ENCODE measurements at places on chromosomes 16 and 17.

GRCh38 chr17:83181991-83182619 is 102.7 kb downstream of the METRNL start:
- DNase-seq, result no peak

GRCh38 chr16:1635070-1635469 is 22.9 kb downstream of the CRAMP1 start:
- no peak for DNase-seq

DNA sequence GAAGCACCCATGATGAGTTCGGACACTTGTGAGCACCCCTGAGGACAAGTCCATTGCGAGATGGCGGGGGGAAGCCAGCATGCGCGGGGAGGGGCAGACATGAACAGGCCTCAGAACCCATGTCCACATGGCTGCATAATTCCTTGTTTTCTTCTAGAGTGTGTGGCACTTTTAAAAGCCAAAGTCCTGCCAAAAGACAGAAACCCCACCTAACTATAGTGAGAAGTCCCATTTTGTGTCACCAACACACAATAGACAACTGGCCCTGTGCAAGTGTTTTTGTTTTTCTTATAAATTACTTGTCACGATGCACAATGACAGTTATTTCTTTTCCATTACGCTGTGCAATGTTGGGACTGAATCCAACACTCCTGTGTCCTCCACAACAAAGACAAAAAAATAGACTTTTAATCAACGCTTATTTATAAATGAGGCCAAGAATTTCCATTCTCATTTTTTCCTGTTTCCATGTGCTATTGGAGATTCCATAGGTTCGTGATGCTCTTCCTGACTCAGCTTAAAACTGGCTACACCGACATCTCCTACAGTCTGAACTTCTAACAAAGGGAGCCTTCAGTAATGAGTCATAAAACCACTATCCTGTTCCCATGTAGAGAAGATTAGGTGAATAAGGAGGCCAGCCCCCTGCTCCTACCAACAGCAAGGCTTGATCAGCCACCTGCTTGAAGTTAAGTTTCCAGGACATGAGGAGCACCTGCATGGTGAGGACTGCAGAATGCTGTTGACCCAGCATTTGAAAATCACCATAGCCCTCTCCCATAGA is 98.9 kb downstream of the ZNF423 start:
- no peak for DNase-seq

- no peak for DNase-seq
Measured at GRCh38 chr16:50617646-50618184, 63.4 kb downstream of the SNX20 start.

- DNase-seq, result no peak
Measured at GRCh38 chr17:77217566-77217965, 76.8 kb downstream of the SEC14L1 start.

- DNase-seq, result no peak
Measured at GRCh38 chr16:2235695-2236336, 428 bp upstream of the DNASE1L2 start.

- DNase-seq, result no peak
Measured at GRCh38 chr17:81037798-81038733, 3.1 kb downstream of the BAIAP2 start.

DNA sequence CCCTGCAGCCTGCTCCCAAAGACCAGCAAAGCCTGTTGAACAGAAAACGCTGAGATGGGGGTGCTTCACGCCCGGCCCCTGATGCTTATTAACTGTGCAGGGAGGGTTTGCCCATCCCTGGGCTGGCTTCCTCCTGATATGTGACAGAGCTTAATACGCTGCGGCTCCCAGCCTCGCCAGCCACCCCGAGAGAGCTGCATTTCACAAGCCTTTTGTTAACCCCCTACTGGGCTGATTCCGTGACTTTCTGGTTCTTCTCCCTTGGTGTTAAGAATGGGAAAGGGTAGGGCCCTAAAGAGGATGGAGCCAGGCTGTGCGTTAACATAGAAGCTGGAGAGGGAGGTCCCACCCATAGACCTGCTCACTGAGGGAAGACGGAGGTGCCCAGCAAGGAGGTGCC is 211.8 kb downstream of the ENGASE start:
- no peak for DNase-seq

- no peak for DNase-seq
Measured at GRCh38 chr16:76576526-76576925, 299.3 kb downstream of the CNTNAP4 start.

- DNase-seq, result no peak
Measured at GRCh38 chr17:17722906-17723353, 41.7 kb downstream of the RAI1 start.

GRCh38 chr17:15007147-15007553 is 258.0 kb downstream of the PMP22 start:
- no peak for DNase-seq

- DNase-seq, result no peak
Measured at GRCh38 chr17:66357037-66357436, 54.6 kb downstream of the PRKCA start.

- peak; percentile 44 for DNase-seq
Measured at GRCh38 chr16:3171855-3172593, 16.0 kb upstream of the OR1F1 start.

DNA sequence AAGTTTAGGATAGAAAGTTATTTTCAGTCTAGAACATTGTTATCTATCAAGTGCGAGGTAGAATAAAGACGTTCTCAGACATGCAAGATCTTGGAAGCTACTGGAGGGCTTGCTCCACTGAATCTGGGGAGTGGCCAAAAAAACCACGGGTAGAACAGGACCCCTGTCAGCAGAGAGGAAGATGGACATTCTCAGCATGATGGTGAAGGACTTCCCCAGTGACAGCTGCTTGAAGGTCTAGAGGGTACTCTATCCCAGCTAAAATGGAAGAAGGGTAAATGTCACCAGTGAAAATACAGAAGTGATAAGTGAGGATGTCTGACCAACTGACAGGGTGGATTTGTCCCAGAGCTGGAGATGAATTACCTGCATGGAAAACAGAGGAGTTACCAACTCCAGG is 10.1 kb downstream of the TNFRSF13B start:
- no peak for DNase-seq

- DNase-seq, result peak; percentile 64
Measured at GRCh38 chr16:57619606-57620334, 8.7 kb upstream of the ADGRG1 start.

DNA sequence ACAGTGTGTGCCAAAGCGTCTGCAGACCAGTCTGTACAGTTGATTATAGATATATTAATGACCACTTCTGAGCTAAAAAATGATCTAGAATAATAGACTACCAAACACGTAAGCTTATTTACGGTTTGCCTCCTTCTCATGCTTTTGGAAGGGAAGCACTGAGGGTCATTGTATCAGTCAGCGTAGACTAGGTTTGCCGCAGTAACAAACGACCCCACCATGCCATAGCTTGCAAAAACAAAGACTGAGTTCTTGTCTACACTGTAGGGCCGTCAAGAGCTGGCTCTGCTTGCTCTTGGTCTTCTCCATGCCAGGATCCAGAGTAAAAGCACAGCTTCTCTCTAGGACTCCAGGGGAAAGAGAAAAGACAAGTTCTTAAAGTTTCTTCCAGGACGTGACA is 680.7 kb downstream of the MAF start:
- DNase-seq, result no peak

DNA sequence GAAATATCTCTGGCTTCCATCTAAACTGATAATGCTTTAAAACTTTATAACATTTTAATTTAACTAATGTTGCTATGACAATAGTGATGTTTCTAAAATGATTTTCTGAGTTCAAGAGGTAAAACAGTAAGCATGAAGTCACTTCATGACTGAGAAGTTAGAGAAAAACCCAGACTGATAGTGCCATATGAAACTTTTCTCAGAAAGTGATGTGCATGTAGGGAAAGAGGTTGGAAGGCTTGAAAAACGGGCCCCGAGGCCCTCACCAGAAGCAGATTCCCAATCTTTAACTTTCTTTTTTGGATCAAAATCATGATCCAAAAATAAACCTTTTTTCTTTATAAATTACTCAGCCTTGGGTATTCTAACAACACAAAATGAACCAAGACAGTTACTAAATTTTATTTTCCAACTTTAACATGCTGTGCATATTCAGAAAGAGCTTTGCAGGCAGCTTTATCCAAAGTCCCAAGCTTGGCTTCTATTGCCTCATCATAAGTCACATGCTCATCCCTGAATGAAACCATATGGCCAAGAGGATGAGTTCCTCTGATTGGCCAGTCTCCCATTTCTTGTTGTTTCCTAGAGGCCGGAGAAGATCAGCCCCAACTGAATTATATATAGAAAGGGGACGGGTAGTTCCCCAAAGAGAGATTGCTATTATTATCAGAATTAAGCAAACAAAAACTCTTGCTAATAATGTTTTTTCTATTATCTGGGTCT is 357.6 kb upstream of the SALL1 start:
- no peak for DNase-seq

DNA sequence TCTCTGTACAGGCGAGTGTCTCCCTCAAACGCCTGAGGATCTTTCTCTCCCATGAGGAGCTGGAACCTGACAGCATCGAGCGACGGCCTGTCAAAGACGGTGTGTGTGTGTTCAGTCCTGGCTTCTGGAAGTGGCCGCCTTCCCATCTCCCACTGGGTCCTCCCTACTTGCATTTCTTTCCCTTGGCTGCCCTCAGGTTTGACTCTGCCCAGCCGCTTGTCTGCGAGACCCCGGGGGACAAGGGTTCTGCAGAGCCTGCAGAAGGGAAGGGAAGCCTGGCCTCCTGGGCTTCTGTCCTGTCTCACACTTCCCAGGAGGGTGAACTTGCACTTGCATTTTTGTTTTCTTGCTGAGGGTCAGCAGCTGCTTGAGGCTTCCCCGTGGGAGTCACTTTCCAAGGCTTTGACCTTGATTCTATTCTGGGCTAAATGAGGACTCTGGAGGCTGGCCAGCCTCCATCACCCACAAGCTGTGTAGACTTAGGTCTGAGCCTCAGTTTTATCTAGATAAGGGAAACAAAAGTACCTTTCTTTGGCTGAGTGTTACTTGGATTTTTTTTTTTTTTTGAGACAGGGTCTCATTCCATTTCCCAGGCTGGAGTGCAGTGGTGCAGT is 122.3 kb downstream of the ABCC1 start:
- DNase-seq, result no peak

DNA sequence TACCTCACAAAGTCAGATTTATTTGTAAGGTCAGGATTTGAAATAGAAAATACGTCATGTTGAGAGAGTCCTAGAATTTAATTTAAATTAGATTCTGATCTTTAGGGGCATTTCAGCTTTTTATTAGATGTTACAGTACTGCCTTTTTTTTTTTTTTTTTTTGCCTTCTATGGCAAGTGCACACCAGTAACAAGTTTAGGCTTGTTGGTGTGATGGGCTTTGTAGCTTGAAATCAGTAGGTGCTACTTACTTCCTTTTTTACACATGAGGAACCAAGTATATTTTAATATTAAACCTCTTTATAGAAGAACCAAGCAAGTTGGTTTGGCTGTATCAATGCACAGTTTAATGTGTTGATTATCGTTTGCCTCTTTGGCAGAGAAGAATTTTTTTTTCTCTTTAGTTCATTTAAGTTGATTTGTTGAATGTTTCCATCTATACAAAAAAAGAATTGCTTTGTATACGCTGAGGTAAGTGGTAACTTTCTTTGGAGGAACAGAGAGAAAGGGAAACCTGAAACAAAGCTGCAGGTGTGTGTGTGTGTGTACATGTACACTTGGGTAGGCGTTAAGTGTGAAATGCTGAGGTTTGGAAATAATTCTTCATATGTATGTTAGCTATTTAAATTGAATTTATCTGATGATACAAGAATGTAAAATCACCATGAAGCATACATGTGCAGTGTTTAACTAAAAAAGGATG is 15.7 kb downstream of the RBL2 start:
- DNase-seq, result peak; percentile 36

- no peak for DNase-seq
Measured at GRCh38 chr17:41647038-41647813, 22.9 kb upstream of the KRT17 start.

DNA sequence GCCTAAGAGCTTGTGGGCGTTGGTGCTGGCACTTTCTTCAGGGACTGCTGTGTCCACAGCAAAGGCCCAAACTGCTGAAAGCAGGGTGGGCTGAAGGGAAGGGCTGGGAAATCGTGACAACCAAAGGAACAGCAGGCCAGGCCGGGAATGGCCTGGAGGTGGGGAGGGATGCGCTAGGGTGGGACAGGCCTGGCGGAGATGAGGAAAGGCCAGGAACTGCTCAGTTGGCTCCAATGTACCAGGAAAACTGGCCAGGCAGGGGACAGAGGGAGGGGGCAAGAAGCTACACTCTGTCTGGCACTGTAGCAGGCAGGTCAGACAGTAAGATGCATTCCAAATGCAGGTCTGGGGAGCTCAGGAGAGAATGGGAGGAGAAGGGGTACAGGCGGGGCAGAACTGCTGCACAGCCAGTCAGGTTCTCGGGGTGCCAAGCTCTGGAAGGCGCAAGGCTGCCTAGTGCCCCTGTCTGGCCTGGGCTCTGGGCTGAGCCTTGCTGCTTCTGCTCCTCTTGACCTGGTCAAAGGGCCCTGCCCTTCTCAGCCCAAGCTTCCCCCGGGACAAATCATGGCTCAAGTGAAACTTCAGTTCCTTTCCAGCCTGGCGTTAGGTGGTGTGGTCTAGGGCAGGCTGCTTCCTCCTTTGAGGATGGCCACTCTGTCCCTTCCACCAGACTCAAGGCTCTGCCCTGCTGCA is 7.3 kb downstream of the PNMT start:
- no peak for DNase-seq

DNA sequence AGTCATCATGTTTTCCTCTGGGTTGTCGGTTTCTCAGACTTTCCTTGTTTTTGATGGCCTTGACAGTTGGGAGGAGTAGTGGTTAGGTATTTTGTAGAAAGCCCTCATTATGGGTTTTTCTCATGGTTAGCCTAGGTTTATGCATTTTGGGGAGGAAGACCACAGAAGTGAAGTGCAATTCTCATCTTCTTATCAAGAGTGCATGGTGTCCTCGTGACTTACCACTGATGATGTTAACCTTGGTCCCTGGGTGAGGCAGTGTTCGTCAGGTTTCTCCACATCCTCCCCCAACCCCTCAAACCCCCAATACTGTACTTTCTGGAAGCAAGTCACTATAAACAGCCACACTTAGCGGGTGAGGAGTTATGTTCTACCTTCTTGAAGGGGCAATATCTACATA is 42.3 kb downstream of the BPTF start:
- DNase-seq, result no peak
